ENCODE measurements at places on chromosomes 16 and 17.

GRCh38 chr17:5194346-5194745, 2.7 kb upstream of the ZNF594 start:
- DNase-seq: no peak

DNA sequence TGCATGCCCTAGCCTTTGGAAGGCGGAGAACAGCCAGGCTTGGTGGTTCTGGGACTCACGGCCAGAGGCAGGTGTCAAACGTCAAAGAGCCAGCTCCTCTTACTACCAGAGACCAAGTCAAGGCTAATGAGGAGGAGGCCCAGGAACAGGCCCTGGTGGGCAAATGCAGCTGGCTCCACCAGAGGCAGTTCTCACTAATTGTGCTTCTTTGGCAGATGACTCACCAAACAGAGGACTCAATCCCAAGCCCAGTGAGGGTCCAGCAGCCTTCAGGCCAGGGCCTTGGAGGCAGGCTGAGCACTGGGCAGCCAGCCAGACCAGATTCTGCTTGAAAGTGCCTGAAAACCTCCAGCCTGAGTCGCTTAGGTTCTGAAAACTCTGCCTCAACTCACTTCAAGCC, 336.5 kb upstream of the CDH5 start:
- DNase-seq: no peak

GRCh38 chr16:13029786-13030185, 128.4 kb downstream of the SHISA9 start:
- no peak for DNase-seq

GRCh38 chr16:73019457-73020362, 28.2 kb downstream of the ZFHX3 start:
- no peak for DNase-seq

- DNase-seq: no peak
These were observed 30.1 kb downstream of the HOXB1 start for GRCh38 chr17:48500435-48501426.

GRCh38 chr17:65697661-65698060, 136.2 kb upstream of the AXIN2 start:
- no peak for DNase-seq

- no peak for DNase-seq
These were observed 16.3 kb downstream of the SLX4 start for GRCh38 chr16:3595110-3595486.

DNA sequence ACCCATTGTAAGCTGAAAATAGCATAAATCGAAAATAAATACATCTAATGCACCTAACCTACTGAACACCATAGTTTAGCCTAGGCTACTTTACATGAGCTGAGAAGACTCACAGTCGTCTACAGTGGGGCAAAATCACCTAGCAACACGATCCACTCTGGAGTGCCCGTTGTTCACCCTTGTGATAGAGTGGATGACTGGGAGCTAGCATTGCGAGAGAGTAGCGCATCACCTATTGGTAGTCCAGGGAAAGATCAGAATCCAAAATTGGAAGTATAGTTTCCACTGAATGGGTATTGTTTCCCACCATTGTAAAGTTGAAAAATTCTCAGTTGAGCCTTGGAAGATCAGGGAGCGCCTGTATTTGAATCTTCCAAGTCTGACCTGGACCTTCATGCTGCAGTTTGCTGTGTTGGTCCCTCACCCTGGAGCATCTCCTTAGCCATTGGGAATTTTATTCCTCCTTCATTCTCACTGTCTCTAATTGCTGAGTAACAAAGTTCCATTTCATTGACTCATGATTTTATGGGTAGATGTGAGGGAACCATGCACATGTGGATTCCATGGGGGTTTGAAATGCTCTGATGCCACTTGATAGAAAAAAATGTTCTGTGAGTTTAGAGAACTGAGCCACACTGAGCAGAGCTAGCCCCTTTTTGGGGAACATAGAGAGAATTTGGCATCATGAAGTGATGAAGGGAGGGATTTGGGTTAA, 19.6 kb downstream of the AKAP1 start:
- DNase-seq: no peak

GRCh38 chr17:79152110-79152509, 77.5 kb downstream of the ENGASE start:
- DNase-seq: no peak

DNA sequence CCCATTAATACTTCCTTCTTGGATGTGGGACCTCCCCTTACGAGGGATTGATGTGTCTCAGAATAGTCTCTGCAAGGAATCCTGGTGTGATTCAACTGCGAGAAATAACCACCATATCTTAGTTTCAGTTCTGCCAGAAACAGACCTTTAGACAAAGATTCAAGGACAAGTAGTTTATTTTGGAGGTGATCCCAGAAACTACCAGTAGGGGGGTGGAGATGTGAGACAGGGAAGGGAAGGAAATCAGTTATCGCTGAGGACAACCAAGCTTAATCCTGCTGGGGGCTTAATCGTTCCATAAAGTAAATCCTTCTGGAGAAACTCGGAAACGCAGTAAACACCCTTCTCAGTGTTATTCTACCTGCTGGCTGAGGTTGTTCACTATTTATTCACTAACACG, 5.0 kb upstream of the SDR42E1 start:
- no peak for DNase-seq
